ENCODE measurements at places on chromosomes 6 and 20. TPM values are rescaled to one million over a fixed set of nuclear protein-coding genes. Genes with fewer than 3 reads are reported as not detected.

The VPS52 gene
- total RNA-seq: 17.1 TPM

The ENPP5 gene
- not detected for total RNA-seq

The XKR7 gene
- total RNA-seq: 0.02 TPM

The HUS1B gene
- total RNA-seq: 0.31 TPM

The NCOA5 gene
- 23.9 TPM for total RNA-seq

The PROKR2 gene
- not detected for total RNA-seq

The PRL gene
- not detected for total RNA-seq

The COL21A1 gene
- 0.50 TPM for total RNA-seq

The ENPP4 gene
- total RNA-seq: 0.29 TPM

The RCAN2 gene
- total RNA-seq: not detected

The SDCBP2 gene
- total RNA-seq: 2.1 TPM

The TSBP1 gene
- not detected for total RNA-seq

The ZC2HC1B gene
- total RNA-seq: not detected

The DHX35 gene
- total RNA-seq: 7.6 TPM

The SMLR1 gene
- not detected for total RNA-seq

The ADGB gene
- total RNA-seq: not detected

The LHFPL5 gene
- total RNA-seq: 0.12 TPM

The ZBTB12 gene
- 3.4 TPM for total RNA-seq

The SPATS1 gene
- total RNA-seq: not detected

The GABRR1 gene
- not detected for total RNA-seq

The FUT9 gene
- not detected for total RNA-seq

The MAFB gene
- 0.11 TPM for total RNA-seq

The SLCO4A1 gene
- 14.1 TPM for total RNA-seq

The EPHA7 gene
- 0.05 TPM for total RNA-seq

The RNASET2 gene
- 17.1 TPM for total RNA-seq

The ARHGAP18 gene
- 4.4 TPM for total RNA-seq

The TREM1 gene
- total RNA-seq: 0.17 TPM

The GJA10 gene
- not detected for total RNA-seq

The STMND1 gene
- not detected for total RNA-seq

The IRF4 gene
- 0.46 TPM for total RNA-seq

The ESF1 gene
- total RNA-seq: 25.6 TPM

The TTBK1 gene
- total RNA-seq: 0.02 TPM

The OLIG3 gene
- not detected for total RNA-seq

The PCK1 gene
- total RNA-seq: 0.13 TPM

The GATA5 gene
- total RNA-seq: 0.75 TPM

The PHACTR3 gene
- total RNA-seq: 0.23 TPM

The OTOR gene
- not detected for total RNA-seq

The C6orf15 gene
- not detected for total RNA-seq

The C4B gene
- 1.5 TPM for total RNA-seq

The CSNK2B gene
- total RNA-seq: 172 TPM

The FNDC1 gene
- total RNA-seq: 0.13 TPM
